ENCODE measurements at places on chromosomes 5 and 9.
A peak's percentile ranks its signal among the peaks of the same experiment; 100 is the strongest.

GRCh38 chr5:117888688-117889087 is 1099.7 kb downstream of the DTWD2 start:
- no peak for DNase-seq

GRCh38 chr5:176832162-176832561 is 21.8 kb downstream of the UNC5A start:
- DNase-seq = no peak

DNA sequence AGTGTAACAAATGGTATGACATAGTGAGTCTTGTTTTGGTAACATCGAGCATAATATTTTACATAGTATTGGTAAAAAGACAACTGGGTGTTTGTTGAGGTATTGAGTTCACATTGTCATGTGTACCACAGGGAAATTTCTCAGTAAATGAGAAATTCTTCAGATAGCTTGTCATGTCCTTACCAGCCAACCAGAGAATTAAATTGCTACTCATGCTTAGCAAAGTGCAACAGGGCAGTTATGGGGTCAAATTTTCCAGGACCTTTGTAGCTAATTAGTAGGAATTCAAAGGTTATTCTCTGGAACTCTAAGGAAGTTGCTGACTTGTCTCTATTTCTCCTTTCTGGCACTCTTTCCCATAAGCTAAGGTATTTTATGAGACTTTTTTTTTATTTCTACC is 595.7 kb downstream of the EFNA5 start:
- DNase-seq = no peak

- no peak for DNase-seq
Observed at GRCh38 chr5:27722337-27722736, 684.0 kb upstream of the CDH9 start.

GRCh38 chr5:67063791-67064190 is 132.8 kb downstream of the CD180 start:
- no peak for DNase-seq

- no peak for DNase-seq
Observed at GRCh38 chr9:35179347-35180280, 17.8 kb downstream of the UNC13B start.

DNA sequence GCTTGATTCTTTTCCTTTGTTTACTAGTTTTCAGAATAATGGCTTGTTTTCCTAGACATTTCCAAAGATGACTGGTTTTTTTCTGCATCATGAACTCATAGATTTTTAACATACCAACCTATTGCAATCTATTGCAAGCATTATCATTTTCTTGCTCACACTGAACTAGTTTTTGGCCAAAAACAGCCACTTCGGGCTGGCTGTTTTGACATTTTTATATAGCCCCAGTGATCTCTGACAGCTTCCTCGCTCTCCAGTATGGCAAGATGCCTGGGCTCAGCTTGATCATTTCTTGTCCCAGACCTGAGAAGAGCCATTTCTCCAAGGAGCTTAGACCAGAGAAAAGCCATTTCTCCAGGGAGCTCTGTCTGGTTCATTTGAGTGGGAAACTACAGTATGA is 94.3 kb upstream of the MAMDC2 start:
- DNase-seq = no peak

GRCh38 chr5:122702524-122702875 is 72.4 kb upstream of the SNX2 start:
- DNase-seq = no peak

- DNase-seq = no peak
Observed at GRCh38 chr5:156675395-156675794, 174.7 kb upstream of the PPP1R2B start.

DNA sequence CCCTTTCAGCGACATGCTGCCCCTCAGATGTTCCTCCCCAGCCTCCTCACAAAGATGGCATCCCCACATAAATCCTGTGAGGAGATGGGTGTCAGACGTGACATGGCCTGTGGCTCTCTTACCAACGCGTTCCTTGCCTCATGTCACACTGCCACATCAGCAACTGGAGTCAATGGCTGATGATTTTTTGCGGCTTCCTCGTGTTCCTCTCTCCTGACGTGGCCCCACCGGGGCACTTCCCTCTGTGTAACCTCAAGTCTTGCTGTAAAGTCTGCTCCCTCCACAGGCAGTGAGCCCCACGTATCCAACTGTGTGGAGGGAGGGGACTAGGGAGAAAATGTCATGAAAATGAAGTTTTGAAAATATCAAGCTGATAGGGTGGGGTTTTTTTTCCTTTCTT is 53.2 kb upstream of the SHISAL2B start:
- no peak for DNase-seq

DNA sequence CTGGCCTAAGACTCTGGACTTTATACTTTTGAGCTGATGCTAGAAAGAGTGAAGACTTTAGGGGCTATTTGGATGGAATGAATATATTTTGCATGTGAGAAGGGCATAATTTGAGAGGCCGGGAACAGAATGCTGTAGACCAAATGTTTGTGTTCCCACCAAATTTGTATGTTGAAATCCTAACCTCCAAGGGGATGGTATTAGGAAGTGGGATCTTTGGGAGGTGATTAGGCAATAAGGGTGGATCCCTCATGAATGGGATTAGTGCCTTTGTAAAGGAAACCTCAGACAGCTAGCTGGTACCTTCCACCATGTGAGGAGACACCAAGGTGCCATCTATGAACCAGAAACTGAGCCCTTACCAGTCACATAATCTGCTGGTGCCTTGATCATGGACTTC is 165.1 kb upstream of the S1PR3 start:
- no peak for DNase-seq

GRCh38 chr5:105952875-105953274 is 1717.9 kb downstream of the EFNA5 start:
- peak; percentile 30 for DNase-seq

GRCh38 chr9:89793551-89793950 is 188.7 kb downstream of the GADD45G start:
- no peak for DNase-seq

DNA sequence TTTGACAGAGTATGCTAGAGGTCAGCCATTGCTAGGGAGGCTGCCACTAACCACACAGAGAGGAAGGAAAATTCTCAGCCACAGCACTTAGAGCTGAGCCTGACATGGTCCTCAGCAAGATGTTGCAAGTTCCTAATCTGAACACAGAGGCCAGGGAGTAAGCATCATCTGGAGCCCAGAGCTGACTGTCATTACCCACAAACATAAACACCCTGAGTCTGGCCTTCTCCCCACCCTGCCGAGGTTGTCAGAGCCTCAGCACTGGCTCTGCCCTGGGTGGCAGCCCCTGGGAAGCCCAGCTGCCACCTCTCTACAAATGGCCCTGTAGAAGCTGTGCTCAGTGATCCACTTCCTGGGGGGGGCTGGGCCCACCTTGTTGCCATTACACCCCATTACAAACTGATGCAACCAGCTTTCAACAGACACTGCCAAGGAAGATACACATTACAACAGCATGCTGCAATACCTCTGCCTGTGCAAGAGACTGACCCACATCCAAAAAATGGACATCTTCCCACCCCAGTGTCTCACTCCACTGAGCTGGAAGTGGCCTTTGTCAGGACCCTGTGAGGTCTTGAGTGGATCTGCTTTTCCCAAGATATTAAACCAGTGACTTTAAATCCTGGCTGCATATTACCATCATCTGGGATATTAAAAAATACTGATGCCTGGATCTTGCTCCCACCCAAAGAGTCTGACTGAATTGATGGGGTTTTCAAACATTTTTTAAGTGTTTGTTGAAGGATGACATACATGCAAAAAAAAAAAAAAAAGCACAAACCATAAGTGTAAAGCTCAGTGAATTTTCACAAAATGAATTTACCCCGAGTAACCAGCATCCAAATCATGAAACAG is 33.0 kb downstream of the IRF1 start:
- no peak for DNase-seq

GRCh38 chr5:17732351-17732923 is 98.2 kb downstream of the TAF11L14 start:
- no peak for DNase-seq

DNA sequence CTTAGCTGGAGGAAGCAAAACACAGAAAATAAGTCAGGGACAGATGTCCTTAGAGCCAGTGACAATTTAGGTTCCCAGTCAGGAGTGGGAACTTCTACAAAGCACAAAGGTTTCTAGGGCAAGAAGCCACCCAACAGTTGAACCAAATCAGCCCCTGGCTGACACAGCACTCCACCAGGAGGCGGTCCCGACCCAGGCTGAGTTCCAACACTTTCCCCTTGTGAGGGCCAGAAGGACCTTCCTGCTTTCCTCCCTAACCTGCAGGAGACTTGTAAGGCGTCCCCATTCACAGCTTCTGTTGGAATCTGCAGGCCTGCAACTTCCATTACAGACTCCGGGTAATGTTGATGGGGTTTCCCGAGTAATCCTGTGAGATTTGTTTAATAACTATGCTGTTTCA is 416.4 kb upstream of the IRX1 start:
- no peak for DNase-seq

- DNase-seq = no peak
Observed at GRCh38 chr9:135246248-135247205, 159.1 kb downstream of the OLFM1 start.

DNA sequence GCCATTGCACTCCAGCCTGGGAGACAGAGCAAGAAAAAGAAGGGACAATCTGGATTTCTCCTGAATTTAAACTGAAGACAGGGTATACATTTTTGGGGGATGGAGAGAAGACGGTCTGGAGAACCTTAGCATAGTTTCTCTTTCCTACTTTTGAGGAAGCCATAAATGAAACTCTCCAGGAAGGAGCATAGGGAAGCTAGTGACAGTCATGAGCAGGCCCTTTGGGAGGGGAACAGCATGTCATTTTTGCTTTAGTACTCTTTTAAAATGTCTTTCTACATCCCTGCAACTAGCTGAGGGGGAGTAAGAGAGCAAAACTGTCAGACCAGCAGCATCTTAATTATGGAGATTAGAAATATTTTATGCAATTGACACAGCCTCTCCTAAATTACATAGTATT is 8.2 kb upstream of the SLC44A1 start:
- DNase-seq = no peak

- DNase-seq = no peak
Observed at GRCh38 chr5:79728396-79728795, 38.8 kb downstream of the CMYA5 start.

- DNase-seq = no peak
Observed at GRCh38 chr9:13111778-13112177, 167.7 kb downstream of the MPDZ start.

- DNase-seq = no peak
Observed at GRCh38 chr5:158877124-158877581, 222.6 kb downstream of the EBF1 start.

GRCh38 chr5:72137826-72138409 is 30.6 kb downstream of the MAP1B start:
- DNase-seq = no peak

DNA sequence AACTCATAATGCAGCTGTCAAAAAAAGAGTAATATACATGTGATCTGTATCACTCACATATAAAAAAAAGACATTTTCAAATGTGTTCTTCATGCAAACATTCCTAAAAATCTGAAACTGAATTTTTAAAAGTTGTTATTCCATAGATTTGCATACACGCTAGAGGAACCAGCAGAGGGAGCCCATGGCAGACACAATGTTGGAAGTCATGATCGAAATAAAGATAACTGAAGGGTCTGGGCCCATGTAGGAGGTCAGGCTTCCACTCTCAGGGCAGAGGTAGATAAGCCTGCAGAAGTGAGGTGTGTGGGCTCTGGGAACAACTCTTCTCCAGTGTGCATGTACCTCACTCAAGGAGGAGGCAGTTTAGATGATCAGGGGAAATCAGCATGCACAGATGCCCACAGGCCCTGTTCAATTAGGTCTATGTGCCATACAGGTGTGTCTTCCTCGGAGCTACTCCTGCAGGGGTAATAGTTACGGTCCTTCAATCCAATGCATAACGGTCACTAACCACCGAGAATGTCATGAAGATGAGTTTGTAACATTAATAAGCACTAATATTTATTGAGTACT is 208.6 kb downstream of the EPB41L4A start:
- DNase-seq = peak; percentile 46

GRCh38 chr5:10726913-10727517 is 34.0 kb downstream of the DAP start:
- DNase-seq = no peak

DNA sequence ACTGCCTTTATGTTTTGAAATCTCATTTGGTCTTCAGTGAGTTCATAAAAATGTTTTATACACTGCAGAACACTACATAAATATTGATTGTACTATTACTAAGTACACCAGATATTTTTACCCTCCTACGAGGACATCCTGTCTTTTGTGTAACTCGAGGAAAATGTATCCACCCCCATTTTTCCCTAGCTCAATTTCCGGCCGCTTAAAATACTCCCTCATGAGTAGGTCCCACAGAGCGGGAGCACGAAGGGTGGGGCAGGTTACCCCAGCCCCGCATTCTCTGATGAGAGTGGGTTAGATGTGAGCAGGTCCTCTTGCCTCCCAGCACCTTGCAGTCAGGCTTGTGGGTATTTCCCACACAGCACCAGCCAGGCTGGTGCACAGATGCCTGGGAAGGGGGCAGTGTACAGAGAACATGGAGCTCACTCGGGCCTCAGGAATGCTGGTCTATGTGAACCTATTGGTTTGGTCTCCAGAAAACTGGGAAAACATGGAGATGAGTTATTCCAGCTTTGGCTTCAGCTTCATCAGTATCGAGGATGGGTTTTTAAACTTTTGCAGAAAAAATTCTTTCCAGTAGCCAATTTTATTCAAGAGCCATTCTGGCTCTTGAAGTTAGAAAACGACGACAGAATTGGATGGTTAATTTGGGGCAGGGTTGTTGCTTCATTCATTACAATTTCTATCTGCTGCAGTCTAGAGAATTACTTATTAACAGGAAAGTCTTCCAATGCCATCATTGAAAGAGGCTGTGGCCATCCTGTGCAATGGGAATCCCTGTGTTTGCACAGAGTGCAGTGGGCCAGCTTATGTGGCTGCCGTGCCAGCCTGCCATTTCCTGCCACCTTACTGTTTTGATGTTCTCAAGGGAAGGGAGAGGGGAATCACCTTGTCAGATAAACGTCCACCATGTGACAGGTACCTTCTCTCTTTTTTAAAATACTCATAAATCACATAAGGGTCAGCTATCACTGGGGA is 73.2 kb downstream of the WDR41 start:
- no peak for DNase-seq

DNA sequence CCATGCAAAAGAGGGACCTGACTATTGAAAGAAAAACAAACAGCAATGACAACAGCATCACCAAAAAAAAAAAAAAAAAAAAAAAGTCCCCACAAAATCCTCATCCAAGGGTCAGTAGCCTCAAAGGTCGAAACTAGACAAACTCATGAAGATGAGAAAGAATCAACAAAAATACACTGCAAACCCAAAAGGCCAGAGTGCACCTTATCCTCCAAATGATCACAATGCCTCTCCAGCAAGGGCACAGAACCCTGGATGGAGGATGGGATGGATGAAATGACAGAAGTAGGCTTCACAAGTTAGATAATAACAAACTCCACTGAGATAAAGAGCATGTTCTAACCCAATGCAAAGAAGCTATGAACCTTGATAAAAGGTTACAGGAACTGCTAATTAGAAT is 250.4 kb upstream of the GRAMD2B start:
- no peak for DNase-seq

- no peak for DNase-seq
Observed at GRCh38 chr5:119049824-119050449, 20.9 kb upstream of the DMXL1 start.

DNA sequence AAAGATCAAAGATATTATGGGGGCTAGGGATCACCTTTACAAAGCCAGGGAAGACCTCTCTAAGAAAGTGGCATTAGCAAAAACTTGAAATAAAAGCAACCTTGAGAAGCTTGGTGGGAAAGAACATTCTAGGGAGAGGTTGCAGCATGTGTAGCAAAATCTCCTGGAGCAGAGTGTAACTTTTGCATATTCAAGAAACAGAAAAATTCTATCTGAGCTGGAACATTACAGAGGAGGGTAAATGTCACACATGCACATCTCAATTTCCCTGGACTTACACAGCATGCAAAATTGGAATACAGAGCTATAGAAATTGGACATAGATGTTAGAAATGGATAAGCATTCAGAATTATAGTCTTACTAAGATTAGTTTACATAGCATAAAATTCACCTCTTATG is 510.0 kb downstream of the CETN3 start:
- no peak for DNase-seq
